Activated CD4-positive, CD25-positive, alpha-beta regulatory T cell treated with anti-CD3 and anti-CD28 coated beads, Interleukin-2, amount 50 U/mL, for 72 hours (primary cell): ENCODE measurements at places on chromosomes 2 and 18.
A peak's percentile ranks its signal among the peaks of the same experiment; 100 is the strongest.

GRCh38 chr2:185859506-185859905 lies 120.9 kb downstream of the FSIP2 start:
- DNase-seq, result no peak

- peak; percentile 40 for DNase-seq
Observed at GRCh38 chr2:37344453-37345361, at the start of gene QPCT. QPCT (plus strand) TSS chr2:37344630; CDS start chr2:37344732, 102 bp downstream.

DNA sequence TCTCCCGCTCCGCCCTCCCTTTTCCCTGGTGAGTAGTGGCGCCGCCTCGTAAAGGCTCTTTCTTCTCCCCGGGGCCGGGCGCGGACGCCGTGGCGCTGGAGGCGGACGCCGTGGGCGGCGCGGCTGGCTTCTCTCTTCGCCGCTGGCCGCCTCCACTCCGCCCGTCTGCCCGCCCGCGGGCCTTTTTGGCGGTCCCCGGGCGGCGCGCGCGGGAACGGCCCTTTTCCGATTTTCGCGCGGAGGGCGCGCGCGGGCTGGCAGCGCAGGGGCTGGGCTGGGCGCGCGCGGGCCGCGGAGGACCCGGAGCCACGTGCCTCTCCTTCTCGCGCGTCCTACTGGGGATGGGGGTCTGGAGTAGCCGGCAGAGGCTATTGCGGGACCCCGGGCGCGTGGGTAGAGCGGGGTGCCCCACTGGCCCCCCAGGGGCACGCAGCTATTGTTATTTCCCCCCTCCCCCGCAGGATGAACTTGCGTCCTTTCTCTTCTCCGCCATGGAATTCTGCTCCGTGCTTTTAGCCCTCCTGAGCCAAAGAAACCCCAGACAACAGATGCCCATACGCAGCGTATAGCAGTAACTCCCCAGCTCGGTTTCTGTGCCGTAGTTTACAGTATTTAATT lies 472 bp downstream of the SLC20A1 start:
- DNase-seq, result no peak

DNA sequence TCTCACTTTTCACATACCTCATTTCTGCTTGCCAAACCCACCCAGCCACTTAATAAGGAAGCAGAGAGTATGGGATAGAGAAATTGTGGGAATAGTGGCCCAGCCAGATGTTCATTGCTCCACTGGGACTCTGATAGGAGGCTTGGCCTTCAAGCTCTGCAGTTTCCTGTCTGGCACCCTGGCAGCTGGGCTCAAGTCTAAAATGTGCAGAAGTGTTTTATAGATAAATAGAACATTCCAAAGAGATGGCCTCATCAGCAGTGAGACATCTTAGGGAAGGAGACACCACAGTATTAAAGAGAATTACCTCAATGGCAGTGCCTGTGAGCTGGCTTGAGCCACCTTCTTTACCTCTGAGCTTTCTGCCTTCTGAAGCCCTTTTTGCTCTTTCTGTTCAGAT lies 24.7 kb downstream of the COPS7B start:
- no peak for DNase-seq
